ENCODE measurements at places on chromosomes 2 and 18. TPM values are rescaled to one million over a fixed set of nuclear protein-coding genes. Genes with fewer than 3 reads are reported as not detected.

Gene EVX2
- not detected for polyA plus RNA-seq

Gene RBM44
- polyA plus RNA-seq, result 0.26 TPM

Gene UGT1A3
- polyA plus RNA-seq, result not detected

Gene PGAP1
- 1.4 TPM for polyA plus RNA-seq

Gene PAX8
- polyA plus RNA-seq, result 0.89 TPM
